ENCODE measurements at places on chromosomes 1 and 21. TPM values are rescaled to one million over a fixed set of nuclear protein-coding genes. Genes with fewer than 3 reads are reported as not detected.

Gene WDR64
- not detected for total RNA-seq

Gene S100A7A
- total RNA-seq = not detected

Gene PROX1
- 0.16 TPM for total RNA-seq

Gene THEMIS2
- 3.6 TPM for total RNA-seq

Gene SLC5A9
- total RNA-seq = not detected

Gene OR2T35
- total RNA-seq = not detected

Gene COL18A1
- 96.4 TPM for total RNA-seq

Gene CELA2A
- not detected for total RNA-seq

Gene MNDA
- total RNA-seq = not detected

Gene FCAMR
- not detected for total RNA-seq

Gene H3-3A
- 359 TPM for total RNA-seq

Gene TMEM201
- 11.5 TPM for total RNA-seq

Gene SLC26A9
- total RNA-seq = not detected

Gene SPRR3
- total RNA-seq = 0.70 TPM

Gene KCNJ6
- not detected for total RNA-seq

Gene RASAL2
- 10.4 TPM for total RNA-seq

Gene RGS2
- total RNA-seq = 7.2 TPM

Gene NBPF12
- total RNA-seq = 1.8 TPM

Gene ZNF593
- 55.7 TPM for total RNA-seq

Gene TMEM125
- 3.0 TPM for total RNA-seq

Gene MDM4
- total RNA-seq = 5.0 TPM

Gene KRTAP10-12
- total RNA-seq = not detected

Gene NPHS2
- not detected for total RNA-seq

Gene SUSD4
- total RNA-seq = 0.47 TPM

Gene PIGP
- total RNA-seq = 9.5 TPM

Gene ADORA1
- total RNA-seq = 0.31 TPM

Gene NR0B2
- not detected for total RNA-seq

Gene TDRD10
- total RNA-seq = not detected

Gene AMY1B
- not detected for total RNA-seq

Gene TFF2
- total RNA-seq = not detected

Gene LCE3D
- not detected for total RNA-seq

Gene CXADR
- total RNA-seq = 11.7 TPM

Gene RAVER2
- total RNA-seq = 5.9 TPM

Gene SYDE2
- 2.2 TPM for total RNA-seq

Gene HFM1
- total RNA-seq = not detected

Gene CD1E
- total RNA-seq = not detected

Gene TRABD2B
- 0.08 TPM for total RNA-seq

Gene KRTAP20-1
- not detected for total RNA-seq

Gene GOLT1A
- total RNA-seq = not detected

Gene C1orf141
- total RNA-seq = not detected

Gene PTGFRN
- total RNA-seq = 121 TPM

Gene SLC9C2
- not detected for total RNA-seq

Gene EPHA10
- not detected for total RNA-seq

Gene SPATA46
- not detected for total RNA-seq

Measured in hair follicular keratinocyte (primary cell).